ENCODE measurements at places on chromosomes 11 and 22.

DNA sequence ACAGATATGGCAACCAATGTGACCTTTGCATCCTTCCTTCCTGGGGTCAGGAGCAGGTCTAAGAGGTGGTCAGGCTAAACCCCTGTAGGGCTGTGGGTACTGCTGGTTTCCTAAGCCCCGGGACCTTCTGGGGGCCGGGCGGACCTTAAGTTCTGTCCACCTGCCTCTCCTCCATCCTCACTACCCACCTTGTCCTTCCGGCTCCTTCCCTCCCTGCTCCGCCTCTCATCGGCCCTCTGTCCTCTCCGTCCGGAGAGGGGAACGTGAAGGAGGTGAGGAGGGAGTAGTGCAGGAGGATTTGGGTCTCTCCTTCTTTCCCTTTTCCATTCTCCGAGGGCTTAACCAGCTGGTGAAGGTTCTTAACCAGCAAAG lies 28.3 kb upstream of the PARVB start:
- no peak for DNase-seq

DNA sequence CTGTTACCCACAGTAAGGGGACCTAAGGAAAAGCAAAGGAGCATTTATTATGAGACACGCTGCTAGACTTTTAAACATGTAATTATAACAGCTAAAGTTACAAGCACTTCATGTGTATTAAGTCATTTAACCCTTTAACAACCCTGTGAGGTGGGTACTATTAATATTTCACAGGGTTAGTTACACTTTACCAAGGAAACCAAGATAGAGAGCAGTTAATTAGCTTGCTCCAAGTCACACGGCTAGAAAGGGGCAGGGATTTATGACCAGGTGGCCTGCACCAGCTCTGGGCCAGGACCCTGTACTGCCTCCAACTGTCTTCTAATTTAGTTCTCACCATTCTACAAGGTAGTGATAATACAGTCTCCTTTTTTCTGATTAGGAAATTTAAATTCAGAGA lies 74.9 kb downstream of the RPL27A start:
- DNase-seq: no peak

DNA sequence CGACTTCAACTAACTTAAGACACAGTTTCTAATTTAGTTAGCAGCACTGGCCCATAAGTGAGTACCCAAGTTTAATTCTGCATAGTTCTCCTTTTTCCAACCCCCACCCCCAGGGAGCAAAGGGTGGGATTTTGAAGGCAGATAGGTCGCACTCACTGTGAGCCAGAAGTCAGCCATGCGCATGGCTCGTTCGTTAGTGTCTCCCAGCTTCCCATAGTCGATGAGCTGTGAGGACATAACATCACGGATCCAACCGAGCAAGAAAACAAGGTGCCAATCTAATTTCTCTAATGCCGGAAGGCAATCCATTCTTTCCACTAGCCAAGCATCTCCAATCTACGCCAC lies 577 bp downstream of the MRPL17 start:
- no peak for DNase-seq

- DNase-seq: no peak
Observed at GRCh38 chr22:36732609-36733008, 29.1 kb upstream of the CACNG2 start.

DNA sequence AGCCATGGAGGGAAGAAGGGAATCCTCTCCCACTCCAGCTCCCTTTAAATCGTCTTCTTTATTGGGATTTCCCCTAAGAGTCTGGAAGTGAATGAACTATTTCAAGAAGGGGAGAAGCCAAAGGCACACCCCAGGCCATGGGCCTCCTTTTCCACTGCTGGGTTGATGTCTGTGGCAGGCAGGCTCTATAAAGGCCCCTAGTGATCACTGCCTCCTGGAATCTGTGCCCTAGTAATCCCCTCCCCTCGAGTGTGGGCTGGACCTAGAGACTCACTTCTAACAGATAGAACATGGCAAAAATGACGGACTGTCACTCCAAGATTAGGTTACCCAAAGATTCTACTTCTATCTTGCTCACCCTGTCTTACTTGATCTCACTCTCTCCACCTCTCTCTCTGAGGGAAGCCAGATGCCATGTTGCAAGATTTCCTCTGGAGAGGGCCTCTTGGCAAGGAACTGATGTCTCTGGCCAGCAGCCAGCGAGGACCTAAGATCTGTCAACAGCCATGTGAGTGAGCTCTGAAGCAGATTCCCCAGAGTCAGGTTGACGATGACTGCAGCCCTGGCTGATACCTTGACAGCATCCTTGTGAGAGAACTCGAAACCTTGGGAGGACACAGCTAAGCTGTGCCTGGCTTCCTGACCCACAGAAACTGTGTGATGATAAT lies 444.8 kb downstream of the SOX6 start:
- DNase-seq: no peak

- no peak for DNase-seq
Observed at GRCh38 chr22:29313126-29313575, 2.3 kb downstream of the RASL10A start.

DNA sequence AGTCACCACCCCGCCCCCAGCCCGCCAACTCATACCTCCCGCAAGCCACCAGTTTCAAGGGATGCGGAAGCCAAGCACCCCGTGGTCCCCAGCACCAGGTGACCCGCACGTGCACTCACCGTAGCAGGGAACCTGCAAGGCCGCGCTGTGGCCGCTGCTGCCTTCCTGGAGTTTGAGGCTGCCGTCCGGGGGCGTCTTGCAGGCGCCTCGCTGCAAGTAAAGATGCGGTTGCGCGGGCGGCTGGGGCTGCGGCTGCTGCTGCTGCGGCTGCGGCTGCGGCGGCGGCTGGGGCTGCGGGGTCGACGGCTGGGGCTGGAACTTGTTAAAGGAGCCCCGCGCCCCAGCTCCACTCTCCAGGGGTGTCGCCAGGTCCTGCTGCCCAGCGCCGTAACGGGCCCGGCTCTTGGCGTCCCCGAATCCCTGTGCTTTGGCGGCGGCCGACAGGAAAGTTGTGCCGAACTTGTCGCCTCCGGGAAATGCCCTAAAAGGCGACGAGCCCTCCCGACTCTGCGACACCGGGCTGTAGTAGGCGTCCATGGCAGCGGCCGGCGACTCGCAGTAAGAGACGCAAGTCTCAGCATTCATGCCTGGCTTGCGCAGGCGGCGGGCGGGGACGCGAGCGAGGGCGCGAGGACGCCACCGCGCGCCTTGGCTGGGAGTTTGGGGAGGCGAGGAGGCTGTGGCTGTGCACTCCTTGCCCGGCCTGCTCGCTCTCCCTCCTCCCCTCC lies at the start of gene ALX4:
Gene ALX4, minus strand, starts transcription at position 662 of the 728 bp plus-strand sequence. Its CDS starts 77 bp downstream, at position 585.
- DNase-seq: no peak

DNA sequence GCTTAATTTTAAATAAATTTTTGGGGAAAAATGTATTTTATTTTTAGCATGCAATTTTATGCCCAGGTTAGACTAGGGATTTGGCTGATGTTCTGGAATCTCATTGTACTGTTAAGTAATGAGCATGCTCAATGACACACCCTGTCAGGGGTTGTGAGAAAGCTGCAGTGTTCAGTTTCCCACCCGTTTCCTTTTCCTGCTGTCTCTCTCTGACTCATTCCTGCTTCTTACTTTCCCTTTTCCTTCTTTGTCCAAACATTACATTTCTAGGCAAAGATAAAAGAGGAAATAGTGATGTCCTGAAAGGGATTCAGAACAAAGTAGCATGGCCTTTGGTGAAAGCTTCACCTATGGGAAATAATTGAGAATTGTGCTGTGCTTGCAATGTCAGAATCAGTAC lies 22.7 kb downstream of the OOSP3 start:
- DNase-seq: no peak

- DNase-seq: no peak
Observed at GRCh38 chr22:17773606-17774205, 563 bp downstream of the BID start.

- DNase-seq: no peak
Observed at GRCh38 chr22:45771711-45772110, 100.1 kb downstream of the ATXN10 start.

- DNase-seq: no peak
Observed at GRCh38 chr11:2512431-2513407, 67.9 kb downstream of the KCNQ1 start.

DNA sequence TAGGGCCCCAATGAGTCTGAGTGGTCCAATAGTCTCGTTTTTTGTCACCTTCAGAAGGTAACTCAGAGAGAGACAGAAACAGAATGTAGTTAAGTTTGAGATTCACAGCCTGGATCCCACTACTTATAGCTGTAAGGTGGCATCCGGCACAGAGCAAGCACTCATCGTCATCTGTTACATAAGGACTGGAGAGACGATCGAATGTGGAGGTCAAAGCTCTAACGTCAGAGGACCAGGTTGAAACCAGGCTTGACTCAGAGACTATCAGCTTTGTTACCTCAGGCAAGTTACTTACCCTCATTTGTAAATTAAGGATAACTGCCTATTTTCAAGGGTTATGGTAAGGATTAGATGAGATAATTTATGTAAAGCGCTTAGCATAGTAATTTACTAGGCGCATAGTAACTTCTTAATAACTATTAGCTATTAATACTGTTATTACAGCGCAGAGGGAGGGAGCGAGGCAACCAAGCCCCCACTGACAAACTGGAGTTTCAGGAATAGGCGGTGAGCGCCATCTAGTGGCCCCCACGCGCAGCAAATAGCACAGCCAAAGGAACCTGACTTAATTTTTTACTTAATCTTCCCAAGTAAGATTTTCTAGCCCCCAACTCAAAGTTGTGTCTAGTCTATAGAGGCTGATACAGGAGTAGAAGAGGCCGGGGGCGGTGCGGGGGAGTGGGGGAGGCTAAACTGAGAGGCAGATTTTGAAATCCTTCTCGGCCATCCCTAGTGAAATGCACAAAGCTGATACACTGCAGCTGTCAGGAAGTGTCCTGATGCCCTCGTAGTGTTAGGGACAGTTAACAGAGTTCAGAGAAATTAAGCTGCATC lies 29.0 kb upstream of the API5 start:
- no peak for DNase-seq

DNA sequence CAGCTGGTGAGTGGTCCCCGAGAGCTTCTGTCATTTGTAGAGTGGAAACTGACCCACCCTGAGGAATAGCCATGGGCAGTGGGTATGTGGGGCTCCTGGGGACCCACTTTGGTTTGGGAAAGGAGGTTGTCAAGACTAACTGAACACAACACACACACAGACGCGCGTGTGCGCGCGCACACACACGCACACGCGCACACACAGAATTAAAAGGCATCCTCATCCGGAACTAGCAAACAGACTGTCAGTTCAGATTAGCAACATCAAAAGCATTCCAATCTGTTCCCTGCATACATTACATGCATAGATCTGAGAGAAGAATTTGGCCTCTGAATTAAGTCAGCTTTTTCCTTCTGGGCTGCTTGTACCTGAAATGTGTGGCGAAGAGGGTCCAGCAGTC lies 284.7 kb downstream of the ST3GAL4 start:
- DNase-seq: no peak

DNA sequence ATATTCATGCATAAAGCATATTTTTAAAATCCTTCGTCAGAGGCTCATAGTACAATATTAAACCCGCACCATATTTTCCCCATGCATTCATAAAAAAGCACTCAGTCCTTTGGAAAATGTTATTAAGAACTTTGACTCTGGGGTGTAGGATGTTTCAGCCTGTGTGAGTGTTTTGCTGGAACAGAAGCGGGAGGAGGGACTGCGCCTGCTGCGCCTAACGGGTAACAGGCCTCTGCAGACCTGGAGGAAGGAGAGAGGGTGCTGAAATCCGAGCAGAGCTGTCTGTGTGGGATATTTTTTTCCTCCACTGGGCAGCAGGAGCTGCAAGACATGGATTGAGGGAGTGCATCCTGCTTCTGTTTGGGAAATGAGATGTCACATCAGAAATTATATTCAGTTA lies 483.0 kb downstream of the BRD1 start:
- no peak for DNase-seq

GRCh38 chr11:14253840-14254239 lies 105.1 kb downstream of the RRAS2 start:
- DNase-seq: no peak

GRCh38 chr11:13343067-13343466 lies 65.5 kb downstream of the BMAL1 start:
- DNase-seq: no peak

DNA sequence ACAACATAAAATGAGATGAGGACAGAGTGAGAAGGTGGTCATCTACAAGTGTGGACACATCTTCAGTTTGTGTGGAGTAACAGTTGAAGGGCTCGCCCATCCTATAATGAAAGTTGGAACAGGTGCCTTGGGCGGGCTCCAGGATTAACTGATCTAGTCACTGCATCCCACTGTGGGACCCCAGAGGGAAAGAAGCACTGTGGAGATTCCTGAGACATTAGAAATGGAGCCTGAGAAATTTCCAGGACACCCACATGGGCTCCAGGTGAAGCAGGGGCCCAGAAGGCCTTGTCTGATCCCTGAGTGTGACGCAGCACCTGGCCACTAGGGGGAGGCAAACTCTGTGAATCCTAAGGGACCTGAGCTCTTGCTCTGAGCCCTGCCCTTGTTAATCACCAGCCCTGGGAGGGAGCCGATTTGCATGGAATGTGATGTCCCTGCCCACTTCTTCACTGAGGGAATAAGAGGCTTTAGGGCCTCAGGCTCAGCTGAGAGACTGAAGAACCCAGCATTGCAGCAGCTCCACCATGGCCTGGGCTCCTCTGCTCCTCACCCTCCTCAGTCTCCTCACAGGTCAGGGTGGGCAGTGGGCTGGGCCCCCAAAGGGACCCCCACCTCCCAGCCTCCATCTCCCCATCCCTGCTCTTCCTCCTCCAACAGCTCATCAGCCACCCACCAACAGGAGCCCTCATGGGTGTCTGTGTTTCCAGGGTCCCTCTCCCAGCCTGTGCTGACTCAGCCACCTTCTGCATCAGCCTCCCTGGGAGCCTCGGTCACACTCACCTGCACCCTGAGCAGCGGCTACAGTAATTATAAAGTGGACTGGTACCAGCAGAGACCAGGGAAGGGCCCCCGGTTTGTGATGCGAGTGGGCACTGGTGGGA lies 98.4 kb downstream of the VPREB1 start:
- DNase-seq: no peak

All from thoracic aorta (tissue), 2 donors.